ENCODE measurements at places on chromosomes 11 and 22. TPM values are rescaled to one million over a fixed set of nuclear protein-coding genes. Genes with fewer than 3 reads are reported as not detected.

Gene KRTAP5-1
- polyA plus RNA-seq, result not detected

Gene SEPTIN3
- not detected for polyA plus RNA-seq

DNA sequence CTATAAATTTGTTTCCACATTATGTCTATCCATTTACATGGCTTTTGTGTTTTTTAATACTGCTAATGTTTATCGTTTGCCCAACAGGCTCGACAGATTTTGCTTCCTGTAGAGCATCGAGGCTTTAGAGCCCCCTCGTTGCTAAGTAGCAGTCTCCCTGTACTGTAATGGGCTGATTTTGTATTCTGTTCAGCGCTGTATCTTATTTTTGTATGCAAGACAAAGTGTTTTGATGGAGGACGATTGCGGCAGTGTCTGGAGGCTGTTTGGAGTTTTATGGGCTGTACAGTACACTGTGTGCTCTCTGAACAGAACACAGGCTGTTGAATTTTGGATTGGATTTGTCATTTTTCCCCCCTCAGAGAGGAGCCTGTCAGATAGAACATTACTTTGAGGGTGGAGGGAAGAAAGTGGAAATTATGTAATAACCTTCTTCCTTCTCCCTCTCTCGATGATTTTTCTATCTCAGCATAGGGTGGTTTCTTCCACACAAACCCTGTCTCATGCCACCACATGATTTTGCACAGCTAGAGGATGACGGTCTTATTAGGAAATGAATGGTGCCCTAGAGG is 104.4 kb downstream of the ZBTB16 start:
- no peak for DNase-seq

DNA sequence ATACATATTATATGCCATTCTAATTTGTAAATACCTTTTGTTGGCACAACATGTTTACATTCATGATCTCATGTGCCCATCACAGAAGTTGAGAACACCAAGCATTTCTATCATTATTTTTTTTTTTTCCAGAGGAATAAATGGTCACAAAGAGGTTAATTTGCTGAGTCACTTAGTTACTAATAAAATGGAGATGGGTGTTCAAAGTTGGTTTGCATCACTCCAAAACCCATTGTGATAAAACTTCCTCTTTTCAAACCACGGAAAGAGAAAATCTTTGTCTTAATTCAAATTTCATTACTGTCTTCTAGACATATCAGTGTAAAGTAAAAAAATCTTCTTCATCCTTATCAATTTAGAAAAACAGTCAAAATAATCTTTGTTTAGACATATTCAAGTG is 636.8 kb upstream of the CCDC179 start:
- no peak for DNase-seq

- no peak for DNase-seq
These were observed 75.1 kb upstream of the NUP50 start for GRCh38 chr22:45088576-45088975.

Gene SCGB2A2
- not detected for polyA plus RNA-seq

Gene TIGD3
- polyA plus RNA-seq, result 0.90 TPM

Gene GRAP2
- 67.5 TPM for polyA plus RNA-seq

Gene PARVA
- polyA plus RNA-seq, result not detected

DNA sequence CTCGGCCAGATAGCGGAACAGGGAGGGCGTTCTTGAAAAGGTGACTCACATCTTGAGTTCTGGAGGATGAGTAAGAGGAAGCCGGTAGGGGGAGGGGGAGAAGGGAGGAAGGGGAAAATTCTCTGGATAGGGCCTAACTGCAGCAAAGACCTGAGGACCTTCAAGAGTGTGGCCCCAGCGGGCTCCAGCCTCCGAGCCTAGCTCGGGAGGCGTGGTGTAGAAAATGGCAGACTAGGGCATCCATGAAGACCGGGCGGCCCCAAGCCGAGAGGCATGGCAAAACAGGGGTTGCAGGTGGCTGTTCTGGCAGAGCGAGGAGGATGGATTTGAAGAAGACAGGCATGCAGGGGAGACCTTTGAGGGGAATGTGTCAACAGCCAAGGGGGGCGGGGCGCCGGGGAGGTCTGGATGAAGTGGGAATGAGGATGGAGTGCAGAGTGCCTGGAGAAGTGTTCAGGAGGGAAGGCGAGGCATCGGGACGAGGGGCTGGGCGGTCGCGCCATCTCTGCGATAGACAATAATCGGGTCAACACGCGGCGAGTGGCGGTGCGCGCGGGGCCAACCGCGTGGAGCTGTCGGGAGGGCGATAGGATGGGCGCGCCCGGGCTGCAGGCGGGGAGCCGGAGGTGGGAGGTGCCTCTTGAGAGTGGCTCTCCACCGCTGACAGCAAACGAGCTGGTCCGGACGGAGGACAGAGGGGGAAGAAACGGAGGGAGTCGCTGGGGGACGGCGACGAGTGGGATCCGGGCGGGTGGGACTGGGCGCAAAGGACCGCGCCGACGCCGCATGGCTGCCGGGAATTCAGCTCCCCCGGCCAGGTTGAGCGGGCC is 40.0 kb upstream of the CREB3L1 start:
- peak; percentile 41 for DNase-seq

GRCh38 chr11:92382311-92382710 is 157.7 kb downstream of the FAT3 start:
- DNase-seq, result no peak

Gene TUG1
- 7.8 TPM for polyA plus RNA-seq

GRCh38 chr11:57290288-57290687 is 34.5 kb downstream of the TNKS1BP1 start:
- no peak for DNase-seq

DNA sequence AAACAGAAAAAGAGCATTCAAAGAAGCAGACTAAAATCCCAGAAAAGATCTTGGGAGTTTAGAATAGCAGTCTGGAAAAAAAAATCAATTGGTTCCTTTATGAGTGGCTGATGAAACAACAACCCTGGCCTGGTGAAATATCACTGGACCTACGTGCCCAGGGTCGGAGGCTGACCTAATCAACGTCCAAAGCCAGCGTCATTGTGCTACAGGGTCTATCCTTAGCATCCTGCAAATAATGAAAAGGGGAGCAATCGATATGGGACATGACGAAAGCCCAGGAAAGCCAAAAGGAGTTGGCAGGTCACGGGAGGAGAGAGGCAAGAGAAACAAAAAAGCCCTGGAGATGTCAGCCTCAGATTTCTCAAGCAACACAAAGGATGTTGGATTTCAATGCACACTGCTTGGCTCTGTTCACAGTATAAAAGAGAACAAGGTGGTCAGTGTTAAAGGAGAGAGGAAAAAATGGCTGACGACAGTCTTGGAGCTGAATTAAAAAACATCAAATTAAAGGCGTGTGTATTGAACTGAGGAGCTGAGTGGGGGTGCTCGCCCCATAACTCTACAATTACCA is 148.8 kb downstream of the BLID start:
- no peak for DNase-seq

Gene FAM227A
- polyA plus RNA-seq, result not detected

- DNase-seq, result no peak
These were observed 81.2 kb downstream of the ARL14EP start for GRCh38 chr11:30404136-30404535.

GRCh38 chr11:130672911-130673310 is 224.5 kb downstream of the ADAMTS15 start:
- DNase-seq, result no peak

Gene TRIM49D1
- not detected for polyA plus RNA-seq

DNA sequence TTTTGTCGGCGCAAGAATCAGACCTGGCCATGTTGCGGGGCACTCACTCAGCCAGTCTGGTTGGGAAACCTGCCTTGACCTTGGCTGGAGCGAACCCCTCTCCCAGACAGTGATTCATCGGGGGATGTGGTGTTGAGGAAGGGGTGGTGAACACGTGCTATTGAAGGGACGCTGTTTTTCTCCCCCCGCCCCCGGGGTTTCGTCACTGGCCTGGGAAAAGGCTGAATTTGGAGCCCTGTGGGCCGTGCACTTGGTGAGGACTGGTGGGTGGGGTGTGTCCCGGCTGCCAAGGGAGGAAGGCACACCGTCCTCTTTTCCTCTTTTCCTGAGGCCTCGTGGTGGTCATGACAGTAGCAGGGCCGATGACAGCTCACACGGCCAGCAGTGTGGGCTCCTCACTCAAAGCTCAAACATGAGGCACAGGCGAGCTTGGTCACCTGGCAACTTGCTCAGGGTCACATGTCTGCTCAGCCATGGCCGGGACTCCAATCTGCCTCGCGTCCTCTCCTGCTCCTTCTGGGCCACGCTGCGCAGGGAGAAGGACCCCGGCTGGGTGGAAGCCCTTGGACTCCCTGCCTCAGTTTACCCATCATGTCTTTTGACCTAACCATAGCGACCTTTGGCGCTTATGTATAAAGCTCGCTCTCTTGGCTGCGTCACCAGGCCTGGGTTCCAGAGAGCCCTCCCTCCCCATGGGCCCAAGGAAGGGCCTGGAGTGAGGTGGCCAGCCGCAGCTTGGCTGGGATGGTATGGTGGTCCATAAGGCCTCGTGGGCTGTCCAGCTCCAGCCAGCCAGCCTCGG is 49.4 kb downstream of the SMIM38 start:
- no peak for DNase-seq

Gene SMIM35
- polyA plus RNA-seq, result 0.49 TPM

DNA sequence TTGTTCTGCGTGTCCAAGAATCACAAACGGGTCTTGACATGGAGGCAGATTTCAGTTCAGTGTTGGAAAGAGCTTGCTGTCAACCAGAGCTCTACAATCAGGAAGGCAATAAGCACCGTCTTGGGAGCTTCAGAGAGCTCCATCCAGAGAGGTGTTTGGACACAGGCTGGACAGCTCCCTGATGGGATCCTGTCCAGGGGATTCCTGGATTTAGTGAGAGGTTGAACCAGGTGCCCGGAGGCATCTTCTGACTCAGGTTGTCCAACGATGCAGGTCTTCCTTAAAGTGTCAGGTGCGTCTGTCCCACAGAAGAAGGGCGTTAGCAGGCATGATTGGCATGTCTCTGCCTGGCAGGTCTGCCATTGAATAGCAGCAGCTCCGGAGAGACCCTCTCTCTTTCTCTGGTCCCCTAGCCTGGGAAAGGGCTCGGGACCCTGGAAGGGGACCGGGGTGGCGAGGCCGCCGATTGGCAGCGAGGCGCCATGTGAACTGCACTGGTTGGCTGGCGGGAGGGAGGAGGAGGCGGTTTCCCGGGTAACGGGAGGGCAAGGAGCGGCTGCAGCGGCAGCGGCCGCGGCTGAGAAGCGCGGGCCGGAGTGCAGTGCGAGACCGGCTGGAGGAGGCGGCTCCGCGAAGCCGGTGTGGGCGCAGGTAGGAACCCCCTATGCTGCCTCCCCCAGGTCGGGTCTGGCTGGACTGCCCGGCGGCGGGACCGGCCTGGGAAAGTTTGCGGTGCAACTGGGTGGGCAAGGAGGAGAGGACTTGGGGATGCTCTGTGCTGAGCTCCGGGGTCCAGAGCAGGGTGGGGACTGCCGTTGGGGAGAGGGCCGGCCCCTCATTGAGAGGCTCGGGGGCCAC is 104.1 kb upstream of the E2F8 start:
- no peak for DNase-seq

- peak; percentile 52 for DNase-seq
These were observed 23.2 kb downstream of the TNRC6B start for GRCh38 chr22:40200795-40201530.

Gene TBX10
- polyA plus RNA-seq, result not detected

DNA sequence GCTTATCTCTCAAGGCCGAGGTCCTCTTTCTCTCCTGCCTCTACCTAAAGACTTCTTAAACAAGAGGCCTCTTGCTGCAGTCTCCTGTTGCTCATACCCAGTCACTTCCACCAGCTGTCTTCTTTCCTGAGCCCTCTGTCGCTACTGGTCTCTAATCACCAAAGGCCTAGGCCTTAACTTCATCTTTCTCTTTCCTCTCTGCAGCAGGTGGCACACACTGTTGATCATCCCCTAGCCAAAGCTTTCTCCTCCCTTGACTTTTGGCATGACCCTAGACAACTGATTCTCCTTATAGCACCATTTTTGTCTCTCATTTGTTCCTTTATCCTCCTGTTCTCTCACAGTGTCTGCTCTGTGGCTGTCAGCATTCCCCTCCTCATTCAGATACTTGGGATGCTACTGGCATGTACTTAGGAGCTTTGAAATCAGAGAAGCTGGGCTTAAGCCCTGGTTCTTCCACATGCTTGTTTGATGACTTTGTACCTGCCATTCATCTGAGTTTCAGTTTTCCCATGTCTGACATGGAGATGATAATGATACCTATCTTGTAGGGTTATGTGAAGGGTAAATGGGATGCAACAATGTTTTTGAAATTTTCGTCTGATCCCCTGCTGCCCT is 22.4 kb downstream of the ENDOD1 start:
- DNase-seq, result no peak

GRCh38 chr11:16791191-16791961 is 52.9 kb downstream of the C11orf58 start:
- no peak for DNase-seq

Gene TP53I11
- 5.0 TPM for polyA plus RNA-seq

DNA sequence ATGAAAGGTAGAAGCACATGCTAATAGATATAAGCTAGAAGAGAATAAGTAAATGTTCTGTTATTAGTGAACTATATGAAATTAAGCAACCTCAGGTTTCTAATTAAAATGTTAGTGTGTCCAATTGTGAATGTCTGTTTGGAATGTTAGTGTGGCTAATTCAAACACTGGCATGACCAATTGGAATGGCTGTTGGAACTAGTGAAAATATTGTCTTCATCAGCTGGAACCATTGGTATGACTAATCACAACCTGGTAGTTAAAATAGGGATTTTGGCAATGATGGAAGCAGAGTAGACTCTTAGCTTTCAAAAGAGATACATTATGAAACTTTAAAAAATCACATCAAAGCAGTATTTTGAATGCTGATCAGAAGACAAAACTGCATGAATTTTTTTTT is 66.8 kb downstream of the CYB5R2 start:
- DNase-seq, result no peak

GRCh38 chr11:132453406-132453805 is 1078.9 kb downstream of the OPCML start:
- DNase-seq, result no peak

Gene PDE3B
- polyA plus RNA-seq, result 2.4 TPM

Gene CECR2
- polyA plus RNA-seq, result not detected

DNA sequence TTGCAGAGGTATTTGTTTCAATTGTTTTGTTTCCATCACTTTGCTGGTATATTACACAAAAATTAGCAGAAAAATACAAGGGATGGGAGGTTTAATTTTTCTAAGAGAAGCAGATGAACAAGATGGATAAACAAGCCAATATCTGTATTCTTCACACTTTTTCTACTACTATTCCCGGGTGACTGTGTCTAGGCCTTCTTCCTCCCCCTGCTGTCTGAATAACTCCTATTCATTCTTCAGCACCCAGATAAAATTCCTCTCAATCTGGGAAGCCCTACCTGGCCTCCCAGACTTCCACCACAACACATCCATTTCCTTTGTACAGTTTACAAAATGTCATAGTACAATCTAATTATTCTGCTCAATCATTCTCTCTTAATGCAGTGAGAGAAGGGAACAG is 666.6 kb upstream of the TENM4 start:
- no peak for DNase-seq

DNA sequence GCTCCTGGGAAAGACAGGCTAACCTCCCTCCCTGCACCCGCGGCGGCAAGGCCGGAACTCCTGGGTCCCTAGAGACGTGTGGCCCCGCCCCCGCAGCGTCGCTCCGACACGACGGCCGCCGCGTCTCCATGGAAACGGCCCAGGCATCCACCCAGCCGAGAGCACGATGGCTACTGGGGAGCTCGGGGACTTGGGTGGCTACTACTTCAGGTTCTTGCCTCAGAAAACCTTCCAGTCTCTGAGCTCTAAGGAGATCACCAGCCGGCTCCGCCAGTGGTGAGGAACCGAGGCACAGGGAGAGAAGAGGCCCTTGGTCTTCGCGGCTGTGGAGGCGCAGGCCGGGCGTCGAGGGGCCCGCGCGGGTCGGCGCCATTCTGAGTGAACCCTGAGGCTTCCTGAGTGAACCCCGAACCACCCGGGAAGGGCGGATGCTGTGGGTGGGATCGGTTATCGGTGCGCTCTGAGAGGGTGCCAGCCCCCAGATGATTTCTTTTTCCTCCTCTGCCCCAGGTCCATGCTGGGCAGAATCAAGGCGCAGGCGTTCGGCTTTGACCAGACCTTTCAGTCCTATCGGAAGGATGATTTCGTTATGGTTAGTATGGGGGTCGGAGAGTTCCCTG is at the start of gene CFAP300:
TSS of gene CFAP300 (plus strand) at position 133 of the 620 bp plus-strand sequence. CDS start at position 167, 34 bp downstream.
- no peak for DNase-seq

Measured in immature natural killer cell (primary cell).